ENCODE measurements at places on chromosomes 4 and X.

GRCh38 chr4:187046471-187046870 lies 322.8 kb upstream of the FAT1 start:
- DNase-seq, result no peak

- no peak for DNase-seq
These were observed 127.4 kb upstream of the RPL34 start for GRCh38 chr4:108492816-108493595.

DNA sequence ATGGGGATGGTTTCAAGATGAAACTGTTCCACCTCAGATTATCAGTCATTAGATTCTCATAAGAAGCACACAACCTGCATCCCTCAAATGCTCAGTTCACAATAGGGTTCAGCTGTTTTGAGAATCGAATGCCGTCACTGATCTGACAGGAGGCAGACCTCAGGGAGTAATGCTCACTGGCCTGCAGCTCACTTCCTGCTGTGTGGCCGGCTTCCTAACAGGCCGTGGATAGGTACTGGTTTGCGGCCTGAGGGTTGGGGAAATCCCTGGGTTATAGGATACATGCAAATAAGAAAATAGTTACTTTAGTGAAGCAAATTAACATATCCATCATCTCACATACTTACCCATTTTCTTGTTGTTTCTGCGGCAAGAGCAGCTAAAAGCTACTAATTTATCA lies 160.4 kb downstream of the MAD2L1 start:
- DNase-seq, result no peak

GRCh38 chr4:173746424-173746823 lies 216.4 kb upstream of the HAND2 start:
- DNase-seq, result no peak

- DNase-seq, result no peak
These were observed 130.4 kb upstream of the SPRY1 start for GRCh38 chr4:123266221-123266620.

GRCh38 chrX:9875801-9876200 lies 89.6 kb downstream of the SHROOM2 start:
- DNase-seq, result no peak

DNA sequence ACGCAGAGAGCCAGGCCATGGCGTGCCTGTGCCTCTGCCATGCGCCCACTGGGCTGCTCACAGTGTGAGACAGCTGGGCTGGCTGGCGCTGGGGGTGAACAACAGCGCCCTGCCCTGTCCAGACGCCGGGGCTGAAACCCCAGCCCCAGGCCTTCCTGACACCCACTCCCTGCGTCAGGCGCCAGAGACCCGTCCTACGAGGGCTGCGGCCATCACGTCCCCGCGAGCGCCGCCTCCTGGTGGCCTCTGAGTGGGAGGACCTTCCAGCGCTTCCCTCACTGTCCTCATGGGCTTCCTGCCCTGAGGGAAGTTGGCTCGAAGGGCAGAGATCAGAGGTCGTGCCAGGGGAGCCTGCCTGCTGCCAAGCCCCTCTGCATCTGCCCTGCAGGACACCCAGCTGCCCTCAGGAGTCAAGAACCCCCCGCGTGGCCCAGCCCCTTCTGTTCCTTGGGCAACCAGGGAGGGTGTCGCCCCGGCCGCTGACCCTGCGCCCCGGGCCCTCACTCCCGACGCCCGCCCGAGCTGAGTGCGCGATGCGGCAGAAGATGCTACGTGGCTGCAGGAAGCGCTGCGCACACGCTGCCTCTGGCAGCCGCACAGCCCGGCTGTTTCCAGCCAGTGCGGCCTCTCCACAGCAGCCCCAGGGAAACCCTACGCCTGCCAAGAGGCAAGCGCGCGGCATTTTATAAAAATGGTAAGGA lies 16.2 kb downstream of the NELFA start:
- DNase-seq, result no peak

DNA sequence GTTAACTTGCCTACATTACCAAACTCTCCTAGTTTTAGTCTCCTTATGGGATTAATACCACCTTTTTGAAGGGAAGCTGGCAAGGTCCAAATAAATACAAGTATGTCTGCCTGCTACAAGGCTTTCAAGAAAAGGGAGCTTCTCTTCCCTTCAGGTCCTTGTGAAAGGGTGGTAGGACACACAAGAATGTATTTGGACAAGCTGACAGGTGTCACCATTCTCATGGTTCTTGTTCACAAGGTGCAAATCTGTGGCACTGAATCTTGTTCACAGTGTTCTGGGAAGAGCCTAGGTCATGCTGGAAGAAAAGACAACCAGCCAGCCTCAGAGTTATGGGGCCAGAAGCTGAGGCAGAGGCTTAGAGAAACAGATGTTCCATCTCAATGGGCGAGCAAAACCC lies 41.9 kb downstream of the GPC3 start:
- DNase-seq, result no peak

GRCh38 chrX:87878926-87879325 lies 361.3 kb downstream of the KLHL4 start:
- no peak for DNase-seq

- no peak for DNase-seq
These were observed 47.4 kb upstream of the ZNF518B start for GRCh38 chr4:10504570-10505179.

DNA sequence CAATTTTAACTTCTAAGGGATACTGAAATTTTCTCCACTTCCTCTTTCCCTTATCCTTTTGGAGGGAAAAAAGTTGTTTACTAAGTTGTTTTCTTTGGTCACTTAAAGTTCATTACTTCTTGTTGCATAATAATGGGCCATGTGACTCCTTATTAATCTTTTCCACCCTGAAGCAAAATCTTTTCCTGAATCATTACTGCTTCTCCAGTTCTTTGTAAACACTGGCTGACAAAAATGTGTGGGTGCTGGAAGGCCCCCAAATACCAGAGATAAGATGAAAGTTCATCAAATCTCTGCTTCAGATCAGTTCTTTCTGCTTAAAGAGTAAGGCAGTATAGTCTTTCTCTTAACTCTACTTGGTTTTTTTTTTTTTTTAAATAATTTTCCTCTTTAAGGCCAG lies 108.9 kb upstream of the NHS start:
- DNase-seq, result no peak

DNA sequence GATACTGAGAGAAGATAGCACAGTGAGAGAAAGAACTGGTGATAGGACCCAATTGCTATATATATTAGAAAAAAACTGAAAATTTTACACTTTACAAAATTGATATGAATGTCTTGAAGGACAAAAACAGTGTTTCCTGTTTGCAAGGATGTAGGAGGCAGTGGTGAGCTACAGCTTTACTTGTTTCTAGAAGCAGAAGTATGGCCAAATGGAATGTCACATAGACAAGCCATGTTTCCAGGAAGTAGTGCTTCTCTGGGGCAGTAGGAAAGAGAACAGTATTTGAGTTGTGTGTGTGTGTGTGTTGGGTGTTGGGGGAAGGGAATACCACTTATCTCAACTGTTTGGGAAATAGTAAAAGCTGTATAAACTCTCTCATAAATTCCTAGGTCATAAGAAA lies 60.9 kb upstream of the IBSP start:
- DNase-seq, result no peak

GRCh38 chrX:15973299-15973698 lies 118.7 kb upstream of the AP1S2 start:
- DNase-seq, result no peak

GRCh38 chr4:158750379-158750778 lies 18.4 kb upstream of the FNIP2 start:
- no peak for DNase-seq

DNA sequence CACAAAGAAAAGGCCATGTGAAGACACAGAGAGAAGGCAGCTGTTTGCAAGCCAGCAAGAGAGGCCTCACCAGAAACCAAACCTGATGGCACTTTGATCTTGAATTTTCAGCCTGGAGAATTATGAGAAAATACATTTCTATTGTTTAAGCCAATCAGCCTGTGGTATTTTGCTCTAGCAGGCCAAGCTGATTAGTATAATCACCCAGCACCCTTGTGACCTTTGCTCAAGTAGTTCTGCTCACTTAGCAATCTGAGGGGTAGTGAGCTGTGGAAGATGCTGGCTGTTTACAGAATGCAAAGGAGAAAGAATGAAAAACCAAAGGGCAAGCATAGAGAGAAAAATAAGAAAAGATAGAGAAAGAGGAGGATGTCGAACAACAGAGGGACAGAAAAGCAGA lies 396.4 kb upstream of the BOD1L1 start:
- DNase-seq, result no peak

DNA sequence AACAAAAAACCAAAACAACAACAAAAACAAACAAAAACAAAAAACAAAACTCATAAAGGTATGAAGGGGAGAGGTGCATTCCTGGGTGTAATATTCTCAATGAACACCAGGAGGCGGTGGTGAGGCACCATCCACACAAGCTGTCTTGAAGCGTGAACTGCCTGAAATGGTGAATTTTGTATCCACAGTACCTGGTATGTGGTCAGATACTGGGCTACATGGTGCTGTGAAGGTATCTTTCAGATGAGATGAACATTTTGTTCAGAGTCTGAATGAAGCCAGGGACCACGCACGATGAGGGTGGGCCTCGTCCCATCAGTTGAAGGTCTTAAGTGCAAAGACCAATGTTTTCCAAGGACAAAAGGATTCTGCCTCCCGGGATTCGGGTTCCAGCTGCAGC lies 58.5 kb downstream of the ASMT start:
- no peak for DNase-seq

DNA sequence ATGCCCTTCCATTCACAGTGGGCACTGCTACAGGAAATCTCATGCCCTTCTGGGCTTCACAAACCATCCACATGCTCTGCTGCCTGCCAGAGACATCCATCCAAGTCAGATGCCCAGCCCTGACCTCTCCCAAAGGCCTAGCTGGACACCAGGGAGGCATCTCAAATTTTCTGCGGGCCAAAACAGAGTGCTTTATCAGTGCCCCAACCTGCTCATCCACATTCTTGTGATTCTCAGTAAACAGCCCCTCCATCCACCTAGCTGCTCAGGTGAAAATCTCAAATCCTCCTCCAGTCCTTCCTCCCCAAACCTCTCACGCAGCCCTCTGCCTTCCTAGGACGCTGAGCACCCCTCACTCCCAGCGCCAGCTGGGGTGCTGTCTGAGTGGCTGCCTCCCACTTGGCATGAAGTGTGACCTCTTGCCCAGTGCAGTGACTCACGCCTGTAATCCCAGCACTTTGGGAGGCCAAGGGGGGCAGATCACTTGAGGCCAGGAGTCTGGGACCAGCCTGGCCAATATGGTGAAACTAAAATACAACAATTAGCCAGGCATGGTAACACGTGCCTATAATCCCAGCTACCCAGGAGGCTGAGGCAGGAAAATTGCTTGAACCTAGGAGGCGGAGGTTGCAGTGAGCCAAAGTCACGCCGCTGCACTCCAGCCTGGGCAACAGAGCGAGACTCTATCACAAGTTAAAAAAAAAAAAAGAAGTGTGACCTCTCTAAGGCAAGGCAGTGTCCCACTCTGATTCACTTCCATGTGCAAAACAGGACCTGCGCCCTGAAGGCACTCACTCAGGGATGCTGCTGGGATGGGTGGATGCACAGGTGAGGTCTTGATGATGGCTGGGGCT lies 1.7 kb upstream of the AFAP1 start:
- DNase-seq, result no peak

- DNase-seq, result peak; percentile 38
These were observed 650.8 kb upstream of the DIPK2B start for GRCh38 chrX:45851434-45851991.

- DNase-seq, result no peak
These were observed 21.2 kb downstream of the KLF3 start for GRCh38 chr4:38684951-38685844.

DNA sequence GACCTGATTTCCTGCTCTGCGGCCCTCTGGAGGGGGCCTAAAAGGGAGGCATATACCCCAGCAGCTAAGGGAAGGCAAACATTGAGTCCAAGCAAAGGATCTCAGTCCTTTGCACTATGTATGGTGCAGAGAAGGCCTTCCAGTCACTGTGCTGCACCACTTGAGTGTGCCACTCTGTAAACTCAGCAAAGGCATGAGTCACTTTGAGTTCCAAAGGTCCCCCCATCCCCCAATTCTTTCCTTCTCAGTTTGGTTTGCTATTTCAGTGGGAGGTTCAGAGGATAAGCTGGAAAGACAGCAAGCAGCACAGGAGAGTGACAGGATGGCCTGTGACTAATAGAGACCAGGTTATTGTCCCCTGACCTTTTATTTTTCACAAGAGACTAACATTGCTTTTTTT lies 131.3 kb downstream of the FHDC1 start:
- no peak for DNase-seq

DNA sequence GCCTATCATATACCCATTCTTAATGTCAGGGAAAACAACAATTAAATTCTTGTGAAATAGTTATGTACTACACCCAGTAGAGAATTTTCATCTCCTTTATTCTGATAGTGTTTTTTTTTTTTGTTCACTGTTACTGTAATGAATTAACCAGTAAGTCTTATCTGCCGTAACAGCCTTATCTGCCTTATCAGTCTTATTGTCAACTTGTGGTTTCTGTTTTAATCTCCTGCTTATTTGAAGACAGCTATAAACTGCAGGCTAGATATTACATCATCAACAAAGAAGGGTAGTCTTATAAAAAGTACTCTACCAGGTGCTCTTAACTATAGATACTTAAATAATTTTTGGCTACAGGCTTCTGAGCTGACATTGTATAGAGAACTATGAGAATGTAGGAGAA lies 79.5 kb downstream of the MAGEB5 start:
- no peak for DNase-seq

Data from stimulated activated CD4-positive, alpha-beta T cell treated with anti-CD3 and anti-CD28 coated beads, Interleukin-1b, Interleukin-23, amount 100 ng/mL, for 1 hour (primary cell).